Large intestine (tissue), 12 donors: ENCODE measurements at places on chromosomes 5 and 9.

DNA sequence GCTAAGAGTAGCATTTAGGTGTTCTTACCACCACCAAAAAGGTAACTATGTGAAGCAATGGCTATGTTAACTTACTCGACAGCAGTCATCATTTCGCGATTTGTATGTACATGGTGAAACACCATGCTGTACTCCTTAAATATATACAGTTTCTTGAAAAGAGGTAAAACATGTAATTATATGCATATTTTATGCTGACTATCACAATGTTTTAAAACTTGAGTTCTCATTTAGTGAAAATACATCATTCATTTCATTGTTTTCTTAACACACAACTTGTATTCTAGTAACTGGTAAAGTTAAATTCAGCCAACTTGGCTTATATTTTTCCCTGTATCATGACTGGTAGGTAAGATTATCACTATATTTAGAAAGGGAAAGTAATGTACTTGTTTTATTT, 189.9 kb downstream of the ADCY2 start:
- H3K27me3 ChIP-seq = no peaks in the 10 kb centered on the region
- no peak for DNase-seq
- H3K36me3 ChIP-seq = no peaks in the 10 kb centered on the region
- H3K4me3 ChIP-seq = no peak overlapping the region

DNA sequence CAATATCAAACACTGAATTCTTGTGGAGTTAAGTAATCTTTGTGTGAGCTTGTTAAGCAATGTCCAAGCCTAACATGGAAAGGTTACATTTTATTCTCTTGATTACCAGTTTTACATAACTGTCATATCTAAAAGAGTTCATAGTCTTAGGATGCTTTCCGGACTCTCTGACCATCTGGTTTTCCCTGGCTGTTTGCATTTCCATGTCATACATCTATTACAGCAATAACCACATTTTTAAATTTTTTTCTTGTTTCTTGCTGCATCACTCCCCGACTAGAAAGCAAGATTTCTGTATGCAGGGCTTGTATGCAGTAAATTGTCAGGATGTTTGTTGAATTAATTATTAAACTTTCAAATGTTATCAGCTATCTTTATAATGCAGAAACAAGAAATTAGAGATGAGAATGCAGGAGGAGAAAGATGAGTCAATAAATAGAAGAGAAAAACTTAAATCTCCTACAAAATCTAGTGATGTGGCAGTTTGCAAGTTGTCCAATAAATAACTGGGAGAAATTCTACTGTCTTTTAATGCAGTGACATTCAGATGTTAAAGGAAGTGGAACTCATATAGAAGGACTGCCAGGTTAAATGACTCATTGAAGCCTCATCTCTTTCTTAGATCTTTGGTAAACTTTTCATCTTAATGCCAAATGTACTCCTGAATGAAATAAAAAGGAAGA, 179.6 kb upstream of the SGCD start:
- no peak overlapping the region for H3K27ac ChIP-seq
- H3K27me3 ChIP-seq = no peaks in the 10 kb centered on the region
- no peak for DNase-seq

- H3K27me3 ChIP-seq = no peaks in the 10 kb centered on the region
- no peaks in the 10 kb centered on the region for H3K36me3 ChIP-seq
- H3K4me1 ChIP-seq = peaks cover 58% of the 10 kb centered on the region
- peak; percentile 86 for DNase-seq
- no peak overlapping the region for H3K4me3 ChIP-seq
- H3K27ac ChIP-seq = peak overlapping the region; percentile 96
Observed at GRCh38 chr9:109346904-109347303, 26.0 kb upstream of the EPB41L4B start.

GRCh38 chr9:86353655-86354010, 577 bp downstream of the TUT7 start:
- peaks cover 6% of the 10 kb centered on the region for H3K36me3 ChIP-seq
- DNase-seq = peak; percentile 57
- H3K4me3 ChIP-seq = peak overlapping the region; percentile 86
- peaks cover 5% of the 10 kb centered on the region for H3K27me3 ChIP-seq
- peak overlapping the region; percentile 95 for H3K27ac ChIP-seq

- H3K36me3 ChIP-seq = no peaks in the 10 kb centered on the region
- no peak overlapping the region for H3K27ac ChIP-seq
- H3K27me3 ChIP-seq = no peaks in the 10 kb centered on the region
- DNase-seq = no peak
- H3K4me1 ChIP-seq = no peaks in the 10 kb centered on the region
Observed at GRCh38 chr9:125399165-125399564, 137.5 kb downstream of the GAPVD1 start.

DNA sequence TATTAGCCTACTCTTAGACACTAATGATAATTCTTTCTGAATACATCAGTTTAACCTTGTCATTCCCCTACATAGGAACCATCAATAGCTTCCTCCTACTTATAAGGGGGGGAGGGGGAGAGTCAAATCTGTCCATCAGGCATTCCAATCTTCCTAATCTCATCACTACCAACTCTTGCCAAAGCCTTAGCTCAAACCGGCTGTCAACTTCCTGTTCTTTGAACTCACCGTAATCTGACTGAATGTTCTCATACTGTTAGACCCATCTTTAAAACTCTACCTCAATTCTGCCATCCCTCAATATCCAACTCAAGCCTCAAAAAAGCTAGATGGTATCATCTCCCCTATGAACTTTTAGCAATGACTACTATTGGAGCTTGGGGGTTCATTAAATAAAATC, 41.9 kb upstream of the RNF38 start:
- H3K4me1 ChIP-seq = no peaks in the 10 kb centered on the region
- DNase-seq = no peak
- H3K4me3 ChIP-seq = no peak overlapping the region
- H3K36me3 ChIP-seq = no peaks in the 10 kb centered on the region
- H3K27ac ChIP-seq = no peak overlapping the region
- no peaks in the 10 kb centered on the region for H3K27me3 ChIP-seq

DNA sequence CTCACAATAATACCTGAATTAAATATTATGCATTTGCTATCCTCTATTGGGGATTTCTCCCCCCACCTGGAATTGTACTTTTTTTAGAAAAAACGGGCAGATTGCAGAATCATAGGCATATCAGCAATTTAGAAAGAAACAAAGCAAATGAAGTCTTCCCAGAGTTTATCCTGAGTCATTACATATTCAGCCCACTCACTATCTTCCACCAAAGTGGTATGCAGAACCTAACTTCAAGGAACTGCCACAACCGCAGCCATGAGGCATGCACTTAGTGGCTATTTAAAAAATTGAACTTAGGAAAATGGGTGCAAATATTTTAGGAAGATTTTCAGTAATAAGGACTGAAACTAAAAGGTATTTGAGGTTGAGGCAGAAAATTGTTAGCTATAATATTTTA, 48.6 kb downstream of the UBAP1 start:
- H3K27ac ChIP-seq = no peak overlapping the region
- H3K4me3 ChIP-seq = no peak overlapping the region
- peaks cover 9% of the 10 kb centered on the region for H3K36me3 ChIP-seq
- H3K4me1 ChIP-seq = peaks cover 3% of the 10 kb centered on the region
- H3K27me3 ChIP-seq = no peaks in the 10 kb centered on the region

- DNase-seq = no peak
- H3K4me3 ChIP-seq = no peak overlapping the region
- no peaks in the 10 kb centered on the region for H3K4me1 ChIP-seq
Observed at GRCh38 chr5:148849461-148849860, 23.1 kb downstream of the ADRB2 start.
